ENCODE measurements at places on chromosomes 6 and 20.

- DNase-seq: peak; percentile 24
Observed at GRCh38 chr20:881051-881782, 34.9 kb downstream of the ANGPT4 start.

GRCh38 chr6:70103798-70104197, 199.1 kb downstream of the COL9A1 start:
- peak; percentile 22 for DNase-seq

- DNase-seq: no peak
Observed at GRCh38 chr20:60727425-60727824, 524.6 kb upstream of the CDH4 start.

GRCh38 chr6:35170891-35171290, 29.8 kb upstream of the TCP11 start:
- no peak for DNase-seq

GRCh38 chr6:16752206-16752866, 8.9 kb downstream of the ATXN1 start:
- DNase-seq: peak; percentile 83

DNA sequence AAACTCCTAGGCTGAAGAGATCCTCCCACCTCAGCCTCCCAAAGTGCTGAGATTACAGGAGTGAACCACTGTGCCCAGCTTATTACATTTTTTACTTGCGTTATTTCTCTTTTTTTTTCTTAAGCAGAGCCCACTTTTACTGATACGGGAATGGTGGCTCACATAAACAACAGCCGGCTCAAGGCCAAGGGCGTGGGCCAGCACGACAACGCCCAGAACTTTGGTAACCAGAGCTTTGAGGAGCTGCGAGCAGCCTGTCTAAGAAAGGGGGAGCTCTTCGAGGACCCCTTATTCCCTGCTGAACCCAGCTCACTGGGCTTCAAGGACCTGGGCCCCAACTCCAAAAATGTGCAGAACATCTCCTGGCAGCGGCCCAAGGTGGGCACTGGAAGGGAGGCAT, 10.5 kb downstream of the CAPN11 start:
- no peak for DNase-seq

DNA sequence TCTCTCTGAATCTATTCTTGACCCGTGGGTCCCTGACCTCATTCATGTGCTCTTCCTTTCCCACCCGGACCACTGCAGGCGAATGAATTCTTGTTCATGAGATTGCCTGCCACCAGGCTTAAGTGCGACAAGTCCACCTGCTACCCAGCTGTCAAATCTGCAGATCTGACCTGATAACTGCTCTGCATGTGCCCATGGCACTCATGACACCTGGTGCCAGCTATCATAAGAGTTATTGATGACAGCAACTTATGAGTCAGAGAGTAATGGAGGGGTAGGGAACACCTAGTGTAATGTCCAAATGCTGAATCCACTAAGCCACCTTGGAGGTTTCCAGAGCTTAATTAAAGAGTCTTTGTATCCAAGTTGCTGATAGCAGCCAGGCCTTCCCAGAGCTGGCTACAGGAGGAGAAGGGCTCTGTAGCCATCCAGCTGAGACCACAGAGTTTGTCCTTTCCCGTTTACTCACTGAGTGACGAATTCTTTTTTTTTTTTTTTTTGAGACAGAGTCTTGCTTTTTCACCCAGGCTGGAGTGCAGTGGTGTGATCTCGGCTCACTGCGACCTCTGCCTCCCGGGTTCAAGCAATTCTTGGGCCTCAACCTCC, 17.4 kb downstream of the SHLD1 start:
- DNase-seq: no peak
